ENCODE measurements at places on chromosomes 1 and 21.

- DNase-seq = no peak
Measured at GRCh38 chr1:12383001-12383400, 153.2 kb downstream of the VPS13D start.

DNA sequence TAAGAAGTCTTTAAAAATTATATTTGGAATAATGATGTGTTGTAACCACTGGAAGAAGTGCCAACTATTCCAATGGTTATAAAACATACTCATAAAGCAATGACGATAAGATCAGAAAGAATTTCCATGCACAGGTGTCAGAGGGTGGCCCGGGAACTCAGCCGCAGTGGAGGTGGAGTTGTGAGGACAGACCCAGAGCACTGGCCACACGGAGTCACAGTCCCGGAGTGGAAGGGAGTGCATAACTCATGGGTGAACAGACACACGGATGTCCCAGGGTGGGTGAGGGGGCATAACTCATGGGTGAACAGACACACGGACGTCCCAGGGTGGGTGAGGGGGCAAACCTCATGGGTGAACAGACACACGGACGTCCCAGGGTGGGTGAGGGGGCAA is 2.5 kb downstream of the KRTAP10-4 start:
- DNase-seq = no peak

- no peak for DNase-seq
Measured at GRCh38 chr1:34140011-34140676, 24.9 kb downstream of the CSMD2 start.

GRCh38 chr1:175234639-175235038 is 42.1 kb upstream of the KIAA0040 start:
- DNase-seq = no peak

- DNase-seq = no peak
Measured at GRCh38 chr1:109225308-109225707, 11.6 kb downstream of the SARS1 start.

Data from NCI-H187 (cell line).